ENCODE measurements at places on chromosomes 3 and 15. TPM values are rescaled to one million over a fixed set of nuclear protein-coding genes. Genes with fewer than 3 reads are reported as not detected.

EIF2B5 gene
- 34.3 TPM for total RNA-seq

TICRR gene
- total RNA-seq, result 0.40 TPM

GRCh38 chr3:12370758-12371157 is 81.9 kb downstream of the PPARG start:
- DNase-seq, result peak; percentile 87

DNA sequence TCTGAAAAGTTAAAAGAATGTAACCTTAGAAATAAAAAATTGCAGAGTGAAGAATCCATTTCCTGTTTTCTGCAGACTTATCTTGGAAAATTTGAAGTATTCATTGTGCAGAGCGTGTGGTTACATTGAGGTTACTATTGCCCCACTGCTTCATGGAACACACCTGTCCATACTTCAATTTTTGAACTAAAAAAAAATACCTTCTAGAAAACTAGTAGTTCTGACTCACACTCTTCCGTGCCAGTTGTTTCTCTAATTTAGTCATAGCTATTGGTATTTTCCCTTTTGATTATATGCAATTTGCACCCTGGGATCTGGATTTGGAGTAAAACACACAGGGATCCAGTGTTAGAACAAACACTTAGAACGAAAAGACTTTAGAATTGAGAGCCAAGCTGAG is 111.8 kb upstream of the LYSMD4 start:
- DNase-seq, result no peak

BCL2A1 gene
- not detected for total RNA-seq

- peak; percentile 81 for DNase-seq
Measured at GRCh38 chr3:20039765-20040547, at the start of gene KAT2B. Gene KAT2B, plus strand, starts transcription at chr3:20040446. Its CDS starts 32 bp downstream, at chr3:20040478.

DNA sequence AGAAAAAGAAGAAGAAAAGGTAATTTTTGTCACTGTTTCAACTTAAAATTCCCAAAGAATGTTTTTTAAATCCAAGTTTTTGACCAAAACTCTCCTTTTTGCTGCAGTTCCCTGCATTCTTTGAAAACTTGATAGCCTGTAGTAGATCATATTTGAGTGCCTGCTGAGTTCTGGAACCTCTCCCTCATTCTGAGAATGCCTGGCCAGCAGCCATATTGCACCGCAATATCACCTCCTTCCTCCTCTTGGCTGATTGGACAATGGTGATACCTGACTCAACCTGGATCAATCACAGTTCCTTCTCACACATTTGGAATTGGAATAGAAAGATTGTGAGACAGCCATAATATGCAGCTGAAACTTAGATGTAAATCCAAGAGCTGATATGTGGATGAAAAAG is 97.6 kb upstream of the GAP43 start:
- DNase-seq, result no peak

LMAN1L gene
- total RNA-seq, result not detected

GRCh38 chr3:71881041-71881440 is 96.1 kb upstream of the PROK2 start:
- DNase-seq, result no peak

GRCh38 chr3:74282202-74282601 is 332.3 kb downstream of the CNTN3 start:
- DNase-seq, result no peak

- no peak for DNase-seq
Measured at GRCh38 chr3:141960731-141961130, 84.3 kb downstream of the ATP1B3 start.

DNA sequence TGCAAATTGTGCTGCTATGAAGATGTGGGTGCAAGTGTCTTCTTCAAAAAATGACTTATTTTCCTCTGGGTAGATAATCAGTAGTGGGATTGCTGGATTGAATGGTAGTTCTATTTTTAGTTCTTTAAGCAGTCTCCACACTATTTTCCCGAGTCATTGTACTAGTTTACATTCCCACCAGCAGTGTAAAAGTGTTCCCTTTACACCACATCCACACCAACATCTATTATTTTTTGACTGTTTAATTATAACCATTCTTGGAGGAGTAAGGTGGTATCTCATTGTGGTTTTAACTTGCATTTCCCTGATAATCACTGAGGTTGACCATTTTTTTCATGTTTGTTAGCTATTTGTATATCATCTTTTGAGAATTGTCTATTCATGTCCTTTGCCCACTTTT is 19.7 kb upstream of the PSMD6 start:
- no peak for DNase-seq

DNA sequence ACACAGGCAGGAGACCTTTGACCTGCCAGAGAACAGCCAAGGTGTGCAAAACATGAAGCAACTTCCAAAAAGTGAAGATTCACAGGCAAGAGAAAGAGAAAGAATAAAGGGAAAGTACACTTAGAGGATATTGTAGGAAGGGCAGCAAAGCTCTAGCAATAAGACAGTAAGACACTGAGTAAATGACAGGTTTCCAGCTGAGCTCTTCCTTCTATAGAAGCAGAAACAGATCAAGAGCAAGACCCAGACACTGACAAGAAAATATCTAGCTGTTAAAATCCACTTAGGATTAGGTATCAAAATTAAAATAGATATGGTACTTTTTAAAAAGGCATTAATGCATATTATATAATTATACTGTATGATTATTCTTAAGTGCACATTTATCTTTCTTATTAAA is 333.4 kb downstream of the RAP2B start:
- no peak for DNase-seq

DNA sequence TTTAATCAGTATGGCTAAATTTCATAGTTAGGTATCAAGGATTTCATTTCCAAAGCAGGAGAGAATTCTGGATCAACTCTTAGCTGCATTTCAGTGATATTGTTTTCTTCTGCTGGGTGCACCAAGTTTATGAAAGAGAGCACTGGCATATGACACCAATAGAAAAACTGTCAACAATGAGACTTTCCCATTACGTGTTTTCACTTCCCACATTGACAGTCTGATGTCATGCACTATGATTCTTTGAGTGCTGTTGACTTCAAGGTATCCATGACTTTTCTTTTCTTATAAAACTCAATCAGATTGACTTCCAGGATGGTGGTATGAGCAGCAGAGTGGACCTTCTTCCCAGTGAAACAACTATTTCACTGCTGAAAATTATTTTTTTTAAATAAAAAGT is 476.1 kb downstream of the EDEM1 start:
- DNase-seq, result no peak

CCDC39 gene
- total RNA-seq, result not detected

- DNase-seq, result no peak
Measured at GRCh38 chr3:118108201-118108600, 926.4 kb downstream of the IGSF11 start.

DNA sequence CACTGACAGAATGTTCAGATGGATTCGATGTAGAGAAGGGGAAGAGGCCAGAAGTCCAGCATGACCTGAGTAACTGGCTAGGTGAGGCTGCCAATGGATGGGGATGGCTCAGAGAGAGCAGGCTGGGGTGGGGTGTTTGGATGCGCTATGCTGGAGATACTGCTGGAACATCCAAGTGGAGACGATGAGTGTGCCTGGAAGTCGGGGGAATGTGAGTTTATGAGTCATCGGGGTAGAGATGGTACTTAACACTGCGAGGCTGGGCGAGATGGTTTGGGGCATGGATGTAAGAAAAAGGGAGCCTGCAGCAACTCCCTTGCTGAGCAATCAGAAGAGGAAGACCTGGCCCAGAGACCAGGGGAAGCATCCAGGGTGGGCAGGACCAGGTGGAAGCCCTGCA is 180.7 kb downstream of the SLCO3A1 start:
- no peak for DNase-seq

FANCD2OS gene
- not detected for total RNA-seq

LRTM1 gene
- not detected for total RNA-seq

IL12A gene
- 0.44 TPM for total RNA-seq

VIPR1 gene
- total RNA-seq, result not detected

DNA sequence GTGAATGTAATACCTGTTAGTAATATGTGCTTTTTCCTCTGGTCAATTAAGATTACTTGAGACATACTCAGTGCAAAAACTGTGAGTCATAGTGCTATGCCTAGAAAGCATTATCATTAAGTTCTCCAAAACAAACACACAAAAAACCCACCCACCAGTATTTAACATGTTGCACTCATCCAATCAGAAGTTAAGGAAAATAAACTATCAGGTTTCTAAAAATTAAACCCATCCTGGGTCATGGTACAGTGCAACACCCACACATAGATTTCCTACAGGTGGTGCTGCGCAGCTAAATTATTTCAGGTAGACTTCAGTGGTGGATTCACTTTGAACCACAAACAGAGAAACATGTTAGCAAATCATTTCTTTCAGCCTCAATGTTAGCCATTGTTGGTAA is 264.4 kb upstream of the VEPH1 start:
- DNase-seq, result no peak

DNA sequence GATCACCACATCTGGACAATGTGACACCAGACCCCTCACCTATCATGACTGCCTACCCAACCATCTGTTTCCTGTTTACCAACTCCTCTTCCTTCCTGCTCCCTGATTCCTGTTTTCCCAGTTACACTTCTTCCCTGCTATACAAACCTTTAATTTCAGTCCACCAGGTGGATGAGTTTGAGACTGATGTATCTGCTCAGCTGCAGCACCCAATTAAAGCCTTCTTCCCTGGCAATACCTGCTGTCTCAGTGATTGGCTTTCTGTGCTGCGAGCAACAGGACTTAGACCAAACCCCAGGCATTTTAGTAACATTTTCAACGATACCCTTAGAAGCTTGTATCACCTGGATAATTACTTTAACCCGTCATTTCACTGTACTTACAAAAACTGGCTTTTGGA is 968.2 kb upstream of the NR2F2 start:
- DNase-seq, result peak; percentile 28

MUC13 gene
- total RNA-seq, result not detected

- no peak for DNase-seq
Measured at GRCh38 chr15:57015897-57016296, 97.5 kb downstream of the TCF12 start.

DNA sequence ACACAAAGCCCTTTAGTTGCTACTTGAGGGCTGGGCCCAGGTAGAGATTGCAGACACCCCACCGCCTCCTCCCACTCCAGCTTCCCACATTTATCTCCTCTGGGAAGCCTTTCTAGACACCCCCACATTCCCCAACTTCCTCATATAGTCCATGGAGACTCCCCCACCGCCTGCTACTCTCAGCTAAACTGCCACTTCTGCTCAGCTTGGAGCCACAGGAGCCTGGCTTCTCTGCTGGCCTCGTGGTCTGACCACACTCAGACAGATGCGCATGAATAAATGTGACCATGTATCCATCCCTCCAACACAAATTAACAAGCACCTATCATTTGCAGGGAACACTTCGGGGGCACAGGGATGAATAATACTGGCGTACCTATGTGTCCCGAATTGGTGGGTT is 10.5 kb upstream of the ACSBG1 start:
- no peak for DNase-seq

GRCh38 chr15:51315726-51316125 is 22.7 kb downstream of the CYP19A1 start:
- no peak for DNase-seq

- no peak for DNase-seq
Measured at GRCh38 chr3:182671942-182672341, 121.4 kb upstream of the ATP11B start.

XCR1 gene
- total RNA-seq, result not detected

GRCh38 chr3:126546549-126547239 is 12.0 kb downstream of the C3orf22 start:
- no peak for DNase-seq

CACNA2D3 gene
- not detected for total RNA-seq

GRCh38 chr15:92074646-92075045 is 221.1 kb downstream of the SLCO3A1 start:
- DNase-seq, result peak; percentile 64

GRCh38 chr15:51731549-51732267 is 5.7 kb downstream of the LYSMD2 start:
- DNase-seq, result peak; percentile 70

DLEC1 gene
- not detected for total RNA-seq

DNAH12 gene
- total RNA-seq, result not detected

GSK3B gene
- total RNA-seq, result 24.6 TPM

- no peak for DNase-seq
Measured at GRCh38 chr3:108209579-108209978, 12.6 kb downstream of the IFT57 start.

COLQ gene
- 0.44 TPM for total RNA-seq

CSTA gene
- not detected for total RNA-seq

- no peak for DNase-seq
Measured at GRCh38 chr3:7576071-7576470, 715.2 kb downstream of the GRM7 start.

GRCh38 chr3:36295296-36295695 is 85.0 kb upstream of the STAC start:
- no peak for DNase-seq

DNA sequence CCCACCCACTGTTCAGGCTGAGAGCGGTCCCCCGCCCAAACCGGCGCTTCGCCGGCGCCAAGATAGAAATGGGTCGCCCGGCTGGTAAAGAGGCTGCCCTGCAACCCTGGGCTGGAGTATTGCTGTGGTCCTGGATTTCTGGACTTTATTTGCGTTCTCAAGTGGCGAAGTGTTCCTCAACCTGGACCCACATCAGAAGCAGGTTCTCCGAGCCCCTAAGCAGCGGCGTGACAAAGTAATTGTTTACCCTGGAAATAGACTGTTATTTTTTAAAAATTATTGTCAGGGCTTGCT is 481 bp upstream of the DYNC1LI1 start:
- no peak for DNase-seq

CHRNA3 gene
- not detected for total RNA-seq

GRCh38 chr15:92531406-92531805 is 124.2 kb downstream of the FAM174B start:
- DNase-seq, result no peak

DNA sequence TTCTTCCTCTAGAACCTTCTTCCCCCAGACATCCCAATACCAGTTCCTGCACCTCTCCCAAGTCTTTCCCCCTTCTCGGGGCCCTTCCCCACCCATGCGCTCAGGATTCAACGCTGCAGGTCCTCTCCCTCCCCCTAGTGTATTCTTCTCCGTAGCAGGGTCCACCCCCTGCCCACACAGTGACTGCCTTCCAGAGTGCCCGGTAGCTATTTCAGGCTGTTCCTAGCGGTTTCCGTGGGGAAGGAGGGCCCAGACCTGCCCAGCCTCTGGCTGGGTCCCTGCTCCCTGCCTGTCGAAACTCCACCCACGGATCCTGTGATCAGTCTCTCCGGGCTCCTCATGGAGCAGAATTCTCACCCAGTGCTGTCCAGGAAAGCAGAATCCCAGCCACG is 45.2 kb upstream of the SEC61A1 start:
- DNase-seq, result no peak

GRCh38 chr3:99313485-99313884 is 324.9 kb upstream of the COL8A1 start:
- DNase-seq, result peak; percentile 64

SUCNR1 gene
- total RNA-seq, result not detected

GRCh38 chr3:178551916-178552321 is 15.7 kb downstream of the KCNMB2 start:
- no peak for DNase-seq

- no peak for DNase-seq
Measured at GRCh38 chr3:145294572-145294971, 866.4 kb downstream of the PLOD2 start.

C3orf85 gene
- not detected for total RNA-seq

GRCh38 chr3:57755368-57755675 is 787 bp upstream of the SLMAP start:
- DNase-seq, result peak; percentile 72
